ENCODE measurements at places on chromosomes 4 and X. TPM values are rescaled to one million over a fixed set of nuclear protein-coding genes. Genes with fewer than 3 reads are reported as not detected.

DNA sequence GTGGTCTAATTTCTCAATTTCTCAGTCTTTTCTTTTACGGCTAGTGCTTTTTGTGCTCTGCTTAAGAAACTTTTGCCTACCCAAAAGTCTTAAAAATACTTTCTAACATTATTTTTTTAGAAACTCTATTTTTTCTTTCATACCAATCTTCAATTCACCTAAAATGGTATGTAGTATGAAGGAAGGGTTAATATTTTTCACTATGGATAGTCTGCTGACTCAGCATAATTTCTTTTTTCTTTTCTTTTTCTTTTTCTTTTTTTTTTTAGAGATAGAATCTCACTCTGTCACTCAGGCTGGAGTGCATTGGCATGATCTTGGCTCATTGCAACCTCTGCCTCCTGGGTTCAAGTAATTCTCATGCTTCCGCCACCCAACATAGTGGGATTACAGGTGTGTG lies 34.2 kb upstream of the GYPE start:
- DNase-seq = no peak

GRCh38 chrX:133413218-133413925 lies 1.9 kb downstream of the GPC4 start:
- no peak for DNase-seq

RASSF6 gene
- 1.1 TPM for total RNA-seq

SLC49A3 gene
- 5.5 TPM for total RNA-seq

MAGEA2B gene
- total RNA-seq = 21.8 TPM

ATP1B4 gene
- total RNA-seq = not detected

- no peak for DNase-seq
Measured at GRCh38 chr4:40601641-40602040, 28.0 kb downstream of the RBM47 start.

ABCB7 gene
- 24.6 TPM for total RNA-seq

DNA sequence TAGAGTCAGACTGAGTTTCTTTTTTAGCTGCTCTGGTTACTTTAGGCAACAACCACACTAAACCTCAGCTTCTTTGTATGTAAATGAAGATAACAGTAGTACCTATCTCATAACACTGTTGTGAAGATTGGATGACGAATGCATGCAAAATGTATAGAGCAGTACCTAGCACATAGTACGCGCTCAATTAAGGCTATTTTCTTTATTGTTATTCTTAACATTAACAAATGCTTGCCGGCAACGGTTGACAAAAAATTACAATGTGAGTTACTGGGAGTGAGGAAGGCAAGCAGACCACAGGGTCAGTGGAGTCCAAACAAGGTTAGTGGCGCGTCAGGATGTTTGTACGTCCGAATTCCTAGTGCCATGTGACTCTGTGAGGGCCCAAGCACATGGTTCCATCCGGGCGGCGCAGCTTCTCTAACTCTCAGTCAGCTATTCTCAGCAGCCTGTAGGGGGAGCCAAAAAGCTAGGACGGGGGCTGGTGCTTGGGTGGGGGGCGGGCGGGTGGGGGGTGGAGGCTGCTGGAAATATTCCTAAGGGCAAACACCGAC lies 821 bp upstream of the NALF2 start:
- peak; percentile 43 for DNase-seq

DNA sequence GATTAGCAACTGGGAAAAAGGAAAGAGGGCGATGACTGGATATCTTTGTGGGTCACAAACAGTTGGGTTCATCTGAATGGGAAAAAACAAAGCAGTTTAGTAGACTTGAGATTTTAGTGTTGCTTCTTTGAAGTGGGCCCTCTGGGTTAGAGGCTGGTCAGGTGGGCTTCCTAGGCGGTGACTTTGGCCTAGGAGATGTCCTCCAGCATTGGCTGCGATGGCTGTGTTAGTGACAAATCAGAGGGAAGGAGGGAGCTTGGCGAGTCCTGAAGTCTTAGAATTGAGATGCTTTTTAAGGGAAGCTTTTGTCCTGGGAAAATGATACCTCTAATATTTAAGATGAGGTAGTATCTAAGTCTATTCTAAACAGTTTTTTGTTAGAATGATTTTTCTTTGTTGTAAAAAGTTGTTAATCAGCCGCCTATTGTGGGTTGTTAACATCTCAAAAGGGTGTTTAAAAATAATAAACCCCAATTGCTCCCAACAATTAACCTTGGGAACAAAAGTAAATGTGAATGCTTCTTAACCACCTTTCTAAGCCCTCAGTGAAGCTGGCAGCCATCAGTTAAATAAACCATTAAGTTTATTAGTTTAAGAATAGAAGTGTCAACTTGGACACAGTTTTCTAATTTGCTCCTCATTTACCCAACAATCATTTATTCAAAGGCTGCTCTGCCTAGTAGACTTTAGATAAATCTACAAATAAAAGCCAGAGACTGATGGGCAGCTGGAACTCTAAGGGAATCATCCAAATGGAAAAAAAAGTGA lies 31.7 kb downstream of the DLG3 start:
- DNase-seq = no peak

OTC gene
- total RNA-seq = not detected

- no peak for DNase-seq
Measured at GRCh38 chr4:128475597-128475996, 188.0 kb upstream of the PGRMC2 start.

DNA sequence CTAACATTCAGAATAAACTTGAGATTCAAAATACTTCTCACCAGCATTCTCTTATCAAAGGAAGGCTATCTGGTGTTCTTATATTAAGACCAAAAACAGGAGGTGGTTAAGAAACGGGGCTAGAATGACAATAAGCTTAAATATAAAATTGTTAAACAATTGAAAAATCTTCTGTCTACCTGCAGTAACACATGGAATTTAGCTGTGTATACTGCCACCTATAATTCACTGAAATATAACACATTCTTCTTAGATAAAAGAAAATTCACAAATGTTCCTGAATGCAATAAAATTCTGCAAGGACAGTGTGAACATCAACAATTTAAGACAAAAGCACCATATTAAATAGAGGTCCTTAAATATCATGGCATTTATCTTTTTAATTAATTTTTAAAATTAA lies 11.5 kb upstream of the PCDH10 start:
- DNase-seq = no peak

DNA sequence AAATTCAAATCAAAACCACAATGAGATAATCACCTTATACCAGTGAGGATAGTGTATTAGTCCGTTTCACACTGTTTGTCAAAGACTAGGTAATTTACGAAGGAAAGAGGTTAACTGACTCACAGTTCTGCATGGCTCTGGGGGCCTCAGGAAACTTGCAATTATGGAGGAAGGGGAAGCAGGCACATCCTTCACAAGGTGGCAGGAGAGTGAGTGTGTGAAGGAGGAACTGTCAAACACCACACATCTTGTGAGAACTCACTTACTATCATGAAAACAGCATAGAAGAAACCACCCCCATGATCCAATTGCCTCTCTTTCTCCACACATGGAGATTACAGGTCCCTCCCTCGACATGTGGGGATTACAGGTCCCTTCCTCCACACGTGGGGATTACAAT lies 54.7 kb upstream of the TRPC5 start:
- DNase-seq = no peak

MGARP gene
- total RNA-seq = 0.22 TPM

Data from HCT116 (cell line).